Activated CD8-positive, alpha-beta memory T cell treated with anti-CD3 and anti-CD28 coated beads, Interleukin-2, amount 50 U/mL, for 48 hours (primary cell): ENCODE measurements at places on chromosomes 12 and 14.
A peak's percentile ranks its signal among the peaks of the same experiment; 100 is the strongest.

- DNase-seq = no peak
These were observed 92.3 kb downstream of the RGS6 start for GRCh38 chr14:72024504-72024903.

GRCh38 chr12:118145798-118146156 is 9.9 kb downstream of the PEBP1 start:
- no peak for DNase-seq

DNA sequence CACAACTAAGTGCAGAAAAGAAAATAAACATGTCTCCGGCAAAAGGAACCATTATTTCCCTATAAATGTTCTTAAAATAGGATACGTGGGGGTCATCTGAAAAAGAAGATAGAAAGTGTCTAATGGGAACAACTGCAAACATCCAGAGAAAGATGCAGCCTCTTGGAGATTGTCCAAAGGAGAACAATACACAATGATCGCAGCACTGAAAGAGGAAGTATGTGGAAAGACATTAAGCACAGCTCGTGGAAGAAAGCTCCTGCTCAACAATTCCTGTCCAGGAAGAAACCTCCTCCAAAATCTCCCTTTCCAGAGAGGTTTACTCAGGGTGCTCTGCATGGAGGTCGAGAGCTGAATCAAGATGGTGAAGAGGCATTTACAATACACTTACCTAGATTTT is 2.5 kb upstream of the LALBA start:
- DNase-seq = no peak

GRCh38 chr14:92926180-92926845 is 3.4 kb downstream of the CHGA start:
- DNase-seq = no peak

- no peak for DNase-seq
These were observed 888.1 kb upstream of the MDGA2 start for GRCh38 chr14:48563489-48563888.

DNA sequence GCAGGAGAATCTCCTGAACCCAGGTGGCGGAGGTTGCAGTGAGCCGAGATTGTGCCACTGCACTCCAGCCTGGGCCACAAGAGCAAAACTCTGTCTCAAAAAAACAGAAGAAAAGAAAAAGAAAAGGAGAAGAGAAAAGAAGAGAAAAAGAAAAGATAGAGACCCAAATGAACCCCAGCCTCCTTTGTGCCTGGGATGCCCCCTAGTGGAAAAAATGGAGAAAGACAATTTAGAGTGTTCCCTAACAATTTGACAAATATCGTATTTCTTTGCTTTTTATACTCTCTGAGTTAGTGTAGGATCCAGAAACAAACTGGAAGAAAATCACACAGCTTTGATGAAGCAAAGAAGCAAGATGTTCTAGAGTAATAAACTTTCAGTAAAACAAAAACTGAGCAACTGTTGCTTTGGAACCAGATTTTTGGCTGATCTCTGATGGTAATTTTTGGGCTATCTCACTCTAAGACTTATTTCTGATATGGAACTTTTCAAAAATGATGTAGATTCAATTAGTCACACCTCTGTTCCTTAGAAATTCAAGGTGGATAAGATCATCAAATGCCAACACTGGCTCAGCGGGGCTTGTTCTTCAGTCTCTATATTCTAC is 18.6 kb upstream of the PRKAB1 start:
- DNase-seq = no peak

- DNase-seq = no peak
These were observed 17.7 kb downstream of the CLEC2D start for GRCh38 chr12:9687228-9687627.

DNA sequence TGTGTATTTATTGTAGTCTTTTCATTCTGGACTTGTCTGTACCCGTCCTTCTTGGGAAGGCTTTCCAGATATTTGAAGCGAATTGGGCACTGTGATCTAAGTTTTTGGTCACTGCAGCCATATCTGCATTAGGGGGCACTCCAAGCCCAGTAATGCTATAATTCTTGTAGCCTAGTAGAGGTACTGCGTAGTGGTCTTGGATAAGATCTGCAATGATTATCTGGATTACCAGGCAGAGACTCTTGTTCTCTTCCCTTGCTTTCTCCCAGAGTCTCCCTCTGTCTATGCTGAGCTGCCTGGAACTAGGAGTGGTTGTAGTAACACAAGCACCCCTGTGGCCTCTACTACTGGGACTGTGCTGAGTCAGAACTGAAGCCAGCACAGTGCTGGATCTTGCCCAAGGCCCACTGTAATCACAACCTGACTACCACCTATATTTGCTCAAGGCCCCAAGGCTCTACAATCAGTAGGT is 30.0 kb downstream of the SLC38A2 start:
- no peak for DNase-seq

DNA sequence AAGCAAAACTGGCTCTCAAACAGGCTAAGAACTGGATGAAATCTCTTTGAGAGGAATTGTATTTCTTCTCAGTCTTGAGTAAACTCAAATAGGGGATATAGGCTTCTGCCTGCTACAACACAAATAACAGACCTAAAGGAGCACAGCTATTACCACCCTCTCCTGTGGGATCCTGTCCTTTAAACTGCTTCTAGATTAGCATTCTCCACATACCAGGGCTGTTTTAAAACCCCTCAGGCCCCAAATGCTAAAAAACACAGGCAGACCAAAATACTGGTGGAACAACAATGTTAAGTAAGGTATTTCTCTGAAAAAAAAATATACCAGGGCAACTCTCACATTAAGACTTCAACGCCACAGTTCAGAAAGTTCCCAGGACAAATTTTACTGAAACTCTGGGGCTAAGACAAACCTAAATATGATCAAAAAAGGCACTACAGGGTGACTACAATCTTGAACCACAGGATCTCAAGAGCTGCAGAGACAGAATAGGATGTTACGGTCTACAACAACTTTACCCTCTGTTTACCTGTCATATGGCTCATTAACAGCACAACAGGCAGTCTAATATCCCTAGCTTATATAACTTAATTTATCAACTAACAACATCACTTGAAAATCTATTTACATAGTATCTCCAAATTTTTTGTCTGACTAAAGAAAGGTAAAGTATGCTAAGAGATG is 7.2 kb downstream of the CPNE8 start:
- no peak for DNase-seq

GRCh38 chr14:101290611-101291010 is 270.7 kb upstream of the DIO3 start:
- DNase-seq = no peak

DNA sequence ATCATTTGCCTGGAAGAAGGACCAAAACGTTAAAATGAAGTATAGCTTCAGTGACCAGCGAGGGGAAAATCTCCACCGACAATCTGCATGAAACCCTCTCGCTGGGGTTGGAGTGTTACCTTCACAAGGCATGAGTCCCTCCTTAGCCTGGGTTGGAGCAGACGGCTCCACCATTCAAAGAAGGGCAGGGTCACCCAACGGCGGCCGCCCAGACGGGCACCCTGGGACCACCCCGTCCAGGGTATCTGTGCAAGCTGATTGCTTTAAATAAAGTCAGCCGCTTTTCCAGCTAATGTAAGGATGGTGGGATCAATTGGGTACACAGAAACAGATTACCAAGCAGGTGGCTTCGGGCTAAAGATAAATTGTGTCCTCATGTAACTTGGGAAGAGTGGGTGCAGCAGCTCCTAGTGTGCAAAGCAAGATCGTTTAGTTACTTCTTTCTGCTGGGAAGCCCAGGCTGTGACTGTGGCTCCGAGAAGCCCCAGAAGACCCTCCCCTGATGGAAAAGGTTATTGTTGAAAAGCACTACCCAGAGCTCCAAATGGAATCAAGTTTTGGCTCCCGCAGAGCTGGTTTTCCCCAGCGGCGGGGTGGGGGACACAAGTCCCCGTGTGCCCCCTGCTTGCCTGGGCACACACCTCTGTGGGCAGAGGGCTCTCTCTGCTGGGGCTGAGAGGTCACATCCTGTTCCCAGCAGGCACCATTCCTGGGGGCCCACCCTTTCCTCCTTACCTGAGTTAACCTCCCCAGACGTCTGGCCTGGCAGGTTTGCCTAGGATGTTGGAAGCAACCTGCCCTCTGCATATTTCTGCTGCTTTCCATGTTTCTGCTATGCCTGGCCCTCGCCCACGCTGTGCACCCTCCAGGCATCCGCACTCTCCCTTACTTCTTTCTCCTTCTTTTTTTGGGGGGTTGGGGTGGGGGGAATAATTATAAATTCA is 318.6 kb upstream of the DIO3 start:
- DNase-seq = peak; percentile 26

DNA sequence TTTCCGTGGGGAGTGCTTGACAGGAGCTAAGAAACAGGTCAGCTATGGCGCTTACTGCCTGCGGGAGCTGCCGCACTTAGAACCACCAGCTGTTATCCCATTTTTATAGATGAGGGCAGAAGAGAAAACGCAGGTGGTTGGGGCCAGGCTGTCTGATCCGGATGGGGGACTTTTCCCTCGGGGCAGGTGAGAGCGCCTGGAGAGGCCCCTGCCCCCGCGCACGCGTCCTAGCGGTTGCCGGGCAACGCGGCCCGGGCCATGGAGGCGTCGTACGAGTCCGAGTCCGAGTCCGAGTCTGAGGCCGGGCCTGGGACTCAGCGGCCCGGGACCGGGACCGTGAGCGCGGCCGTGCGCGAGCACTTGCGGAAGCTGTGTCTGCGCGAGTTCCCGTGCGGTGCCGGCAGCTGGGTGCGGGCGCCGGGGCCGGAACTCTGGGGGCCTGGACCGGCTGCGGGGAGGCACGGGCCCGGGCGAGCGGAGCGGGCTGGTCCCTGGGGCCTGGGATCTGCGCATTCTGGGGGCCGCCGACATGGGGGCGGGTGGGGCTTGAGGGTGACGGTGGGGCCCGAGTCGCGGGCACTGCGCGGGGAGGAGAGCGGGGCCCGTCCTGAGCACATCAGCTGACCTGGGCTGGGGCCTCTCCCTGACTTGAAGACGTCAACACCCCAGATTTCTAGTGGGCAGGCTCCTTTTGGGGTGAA is at the start of gene LRRC43:
Gene LRRC43, plus strand, starts transcription at position 237 of the 701 bp plus-strand sequence. Its CDS starts 22 bp downstream, at position 259.
- peak; percentile 72 for DNase-seq

DNA sequence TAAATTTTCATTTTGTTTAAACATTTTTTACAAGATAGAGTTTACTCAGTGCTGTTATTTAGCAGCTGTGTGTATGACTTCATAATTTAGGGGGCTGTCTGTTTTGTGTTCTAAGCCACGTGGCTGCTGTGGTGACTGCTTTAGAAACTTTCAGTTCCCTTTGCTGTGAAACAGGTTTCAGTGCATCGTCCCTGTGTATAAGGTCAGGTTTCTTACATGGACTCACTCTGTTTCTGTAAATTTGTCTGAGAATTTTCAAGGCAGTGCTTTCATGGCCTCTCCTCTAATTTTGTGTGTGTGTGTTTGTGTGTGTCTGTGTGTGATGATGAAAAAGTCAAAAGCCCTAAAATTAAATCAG is 32.4 kb downstream of the BICD1 start:
- DNase-seq = no peak

DNA sequence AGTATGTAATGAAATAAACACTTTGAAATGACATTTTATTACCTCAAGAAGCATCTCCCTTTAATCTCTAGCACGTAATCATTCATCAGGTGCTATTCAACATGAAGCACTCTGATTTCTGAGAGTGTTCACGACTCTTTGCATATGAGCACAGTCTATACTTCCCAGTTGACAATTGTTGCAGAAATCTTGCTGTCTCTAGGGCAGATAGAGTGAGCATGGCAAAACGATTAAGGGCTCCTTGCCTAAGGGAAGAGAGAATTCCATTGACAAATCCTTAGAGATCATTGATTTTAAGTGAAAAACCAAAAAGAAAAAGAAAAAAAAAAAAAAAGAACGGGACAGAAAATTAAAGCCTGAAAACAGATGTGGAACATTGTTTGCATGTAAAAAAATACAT is 107.6 kb downstream of the C12orf50 start:
- no peak for DNase-seq

GRCh38 chr12:63319386-63319785 is 168.4 kb upstream of the AVPR1A start:
- no peak for DNase-seq

- no peak for DNase-seq
These were observed 7.5 kb upstream of the TRHDE start for GRCh38 chr12:72264548-72265175.

DNA sequence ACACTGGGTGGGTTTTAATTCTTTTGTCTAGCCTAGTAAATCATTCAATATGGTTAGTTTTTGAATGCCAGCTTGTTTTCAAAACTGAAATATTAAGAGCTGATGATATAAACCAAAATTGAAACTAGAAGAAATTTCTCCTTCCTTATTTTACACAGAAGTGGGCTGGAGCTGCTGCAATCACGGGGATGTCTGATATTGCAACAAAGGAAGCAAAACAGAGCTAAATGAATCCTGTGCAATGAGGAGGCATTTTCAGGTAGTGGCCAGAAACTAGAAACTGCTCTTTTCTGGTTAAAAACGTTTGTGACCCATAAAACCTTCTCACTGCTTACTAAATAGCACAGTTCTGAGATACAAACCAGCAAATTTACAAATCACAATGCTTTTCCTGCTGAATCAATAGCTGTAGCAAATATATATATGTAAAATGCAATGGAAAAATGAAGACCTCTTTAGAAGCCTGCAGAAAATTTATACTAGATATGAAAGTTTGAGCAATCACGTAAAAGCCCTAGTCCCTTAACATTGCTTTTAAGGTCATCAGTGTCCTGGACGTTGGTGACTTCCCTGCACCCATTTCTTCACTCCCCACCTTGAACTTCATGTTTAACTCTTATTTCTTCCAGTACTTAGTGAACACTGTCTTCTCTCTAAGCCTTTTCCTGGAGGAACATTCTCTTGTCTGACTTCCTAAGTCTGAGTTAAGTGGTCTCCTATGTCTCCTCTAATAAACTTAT is 15.9 kb upstream of the LRRK2 start:
- no peak for DNase-seq

- DNase-seq = peak; percentile 33
These were observed 20.0 kb upstream of the PCNX1 start for GRCh38 chr14:70887207-70887681.

- DNase-seq = peak; percentile 73
These were observed 28.2 kb downstream of the WBP11 start for GRCh38 chr12:14774906-14775635.

- no peak for DNase-seq
These were observed 60.4 kb upstream of the SEL1L start for GRCh38 chr14:81594012-81594411.

DNA sequence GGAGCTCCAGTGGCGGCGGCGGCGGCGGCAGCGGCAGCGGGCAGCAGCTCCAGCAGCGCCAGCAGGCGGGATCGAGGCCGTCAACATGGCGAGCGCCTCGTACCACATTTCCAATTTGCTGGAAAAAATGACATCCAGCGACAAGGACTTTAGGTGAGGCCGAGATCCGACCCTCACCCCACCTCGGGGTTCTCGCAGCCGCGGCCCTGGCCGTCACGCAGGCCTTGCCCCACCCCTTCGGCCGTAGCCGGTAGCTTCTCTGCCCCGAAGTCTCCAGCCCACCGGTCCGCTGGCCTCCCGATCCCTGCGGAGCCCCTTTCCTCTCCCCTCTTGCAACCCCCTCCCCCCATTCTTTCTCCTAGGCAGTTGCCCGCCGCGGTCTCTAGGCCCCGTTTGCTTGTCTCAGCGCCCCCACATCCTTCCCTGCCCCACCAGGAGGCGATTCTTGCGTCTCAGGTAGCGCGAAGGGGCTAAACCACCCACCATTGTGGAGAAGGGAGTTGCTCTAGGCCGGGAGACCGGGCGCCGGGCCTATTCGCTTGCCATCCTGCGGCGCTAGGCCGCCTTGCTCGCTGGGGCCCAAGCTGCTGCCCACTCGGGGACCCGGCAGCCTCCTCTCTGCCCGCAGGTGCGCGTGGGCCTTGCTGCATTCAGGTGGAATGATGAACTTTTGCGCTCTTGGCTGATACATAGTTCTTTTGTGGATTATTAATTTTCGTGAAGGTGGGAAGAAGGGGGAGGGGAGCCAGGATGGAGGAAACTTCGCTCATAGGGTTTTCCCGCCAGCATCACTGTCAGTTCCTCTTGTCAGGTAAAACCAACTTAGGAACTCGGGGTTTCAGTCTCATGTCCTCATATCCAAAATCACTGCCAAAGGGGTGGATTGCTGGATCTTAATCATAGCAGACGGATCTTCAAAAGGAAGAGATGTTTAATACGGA is 745 bp downstream of the CAND1 start:
- DNase-seq = peak; percentile 79
